Testis (tissue), 5 donors: ENCODE measurements at places on chromosomes 2 and 18. TPM values are rescaled to one million over a fixed set of nuclear protein-coding genes. Genes with fewer than 3 reads are reported as not detected.

Gene ACTG2
- 1.3 TPM for total RNA-seq

Gene NAT8
- not detected for total RNA-seq

DNA sequence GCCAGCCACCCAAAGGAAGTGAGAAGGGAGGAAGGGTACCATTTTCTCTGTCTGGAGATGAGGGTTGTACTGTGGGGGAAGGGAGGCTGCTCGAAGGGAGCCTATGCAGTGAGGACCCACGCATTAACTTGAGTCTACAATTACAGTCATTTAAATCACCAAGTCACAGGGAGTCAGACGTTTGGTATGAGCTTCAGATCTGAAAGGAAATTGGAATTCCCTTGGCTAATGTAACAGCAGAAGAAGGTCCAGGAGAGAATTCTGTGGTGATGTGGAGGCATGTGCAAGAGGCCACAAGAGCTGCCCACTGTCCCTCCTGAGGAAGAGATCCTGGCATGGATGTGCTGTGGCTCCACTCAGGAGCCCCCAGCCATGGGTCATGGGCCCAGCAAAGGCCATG, 22.5 kb downstream of the DAPL1 start:
- DNase-seq, result no peak

DNA sequence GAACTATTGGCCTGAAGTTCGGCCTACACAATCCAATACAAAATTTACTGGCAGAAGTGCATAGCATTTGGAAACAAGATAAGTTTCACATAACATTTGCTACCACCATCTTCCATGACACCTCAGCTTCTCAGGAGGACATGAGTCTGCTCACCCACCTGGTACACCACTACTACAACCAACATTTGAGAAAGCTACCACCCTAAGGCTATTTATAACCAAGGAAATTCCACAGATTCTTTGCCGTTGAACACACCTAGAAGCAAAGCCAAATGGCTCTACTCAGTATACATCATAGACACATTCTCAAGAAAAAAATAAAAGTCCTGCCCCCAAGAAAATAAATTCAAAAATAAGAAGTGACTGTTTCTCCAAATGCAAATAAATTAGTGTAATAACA, 145.3 kb downstream of the SPAG16 start:
- DNase-seq, result no peak

GRCh38 chr2:241399941-241400922, 44.1 kb downstream of the FARP2 start:
- DNase-seq, result no peak

GRCh38 chr18:27861539-27861938, 315.4 kb downstream of the CDH2 start:
- no peak for DNase-seq

DNA sequence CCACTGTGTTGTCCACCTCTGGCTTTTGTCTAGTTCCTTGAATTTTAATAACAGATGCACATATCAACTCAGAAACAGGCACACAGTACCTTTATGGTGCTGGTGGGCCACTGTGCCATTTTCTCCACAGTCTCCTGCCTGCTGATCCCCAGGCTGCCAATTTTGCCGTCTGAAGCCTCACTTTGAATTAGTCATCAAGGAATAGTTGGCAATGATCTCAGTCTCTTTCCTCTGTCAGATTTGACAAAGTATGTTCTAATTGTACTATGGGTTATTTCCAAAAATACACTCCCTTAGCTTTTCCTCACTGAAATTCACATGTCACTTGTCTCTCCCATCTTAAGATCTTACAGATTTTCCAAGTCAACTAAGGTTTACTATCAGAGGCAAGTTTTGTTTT, 140.7 kb downstream of the ZNF516 start:
- peak; percentile 16 for DNase-seq

GRCh38 chr2:188573453-188573852, 281.8 kb downstream of the GULP1 start:
- DNase-seq, result no peak

GRCh38 chr2:60365556-60365955, 187.9 kb downstream of the BCL11A start:
- DNase-seq, result no peak

GRCh38 chr2:208618220-208618619, 211.6 kb downstream of the PTH2R start:
- no peak for DNase-seq

GRCh38 chr2:43170405-43171105, 55.9 kb downstream of the ZFP36L2 start:
- no peak for DNase-seq

Gene RBM44
- 23.4 TPM for total RNA-seq

- no peak for DNase-seq
Observed at GRCh38 chr2:3513026-3513810, 6.1 kb downstream of the ADI1 start.

DNA sequence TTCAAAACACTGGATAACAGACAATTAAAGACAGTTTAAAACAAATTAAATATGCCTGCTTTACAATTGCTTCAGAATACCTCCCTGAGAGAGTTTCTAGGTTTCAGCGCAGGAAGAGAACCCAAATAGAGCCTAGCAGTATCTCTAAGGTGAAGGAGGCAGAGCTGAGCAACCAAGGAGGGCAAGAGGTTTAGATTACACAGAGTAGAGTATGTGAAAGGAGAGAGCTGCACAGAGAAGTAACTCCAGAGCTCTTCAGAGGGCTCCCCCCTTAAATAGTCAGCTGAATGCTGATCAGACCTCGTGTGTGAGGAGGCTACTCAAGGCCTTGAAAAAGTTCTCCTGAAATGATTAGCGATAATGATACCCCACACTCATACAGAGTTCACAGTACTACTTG, 386.5 kb upstream of the TCF4 start:
- no peak for DNase-seq

- no peak for DNase-seq
Observed at GRCh38 chr2:124689348-124689747, 664.3 kb downstream of the CNTNAP5 start.

GRCh38 chr2:179460181-179460929, 195.7 kb upstream of the SESTD1 start:
- DNase-seq, result no peak

- DNase-seq, result no peak
Observed at GRCh38 chr2:164896226-164896625, 54.6 kb upstream of the COBLL1 start.

Gene OTOS
- total RNA-seq, result 1.5 TPM

- DNase-seq, result no peak
Observed at GRCh38 chr2:162579986-162580385, 236.1 kb downstream of the GCA start.

Gene VWC2L
- 0.87 TPM for total RNA-seq

- no peak for DNase-seq
Observed at GRCh38 chr2:233988581-233988980, 61.9 kb upstream of the SPP2 start.

Gene CNGA3
- 0.63 TPM for total RNA-seq

GRCh38 chr2:117723483-117723882, 91.0 kb upstream of the DDX18 start:
- no peak for DNase-seq

Gene DNAJC5G
- total RNA-seq, result 57.9 TPM

- DNase-seq, result no peak
Observed at GRCh38 chr2:49286045-49286444, 131.7 kb upstream of the FSHR start.

Gene FHL2
- 154 TPM for total RNA-seq

DNA sequence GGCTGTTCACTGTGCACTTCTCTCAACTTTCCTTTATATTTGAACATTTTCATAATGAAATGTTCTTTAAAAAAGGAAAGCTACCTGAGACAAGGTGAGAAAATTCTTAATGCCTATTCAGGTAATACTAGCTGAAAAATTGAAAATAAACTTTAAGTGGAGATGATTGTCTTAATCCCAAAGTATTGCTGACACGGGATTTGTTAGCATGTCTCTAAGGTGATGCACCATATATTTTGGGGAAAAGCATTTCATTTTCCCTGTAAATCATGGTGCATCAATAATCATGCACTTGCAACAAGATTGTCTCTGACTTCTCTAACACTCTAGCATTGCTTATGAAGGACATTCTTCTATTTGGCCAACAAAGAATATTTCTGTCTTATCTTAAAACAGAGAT, 848.0 kb downstream of the DPP10 start:
- no peak for DNase-seq

- DNase-seq, result no peak
Observed at GRCh38 chr2:195579776-195580555, 77.1 kb upstream of the SLC39A10 start.

Gene PDE11A
- 3.3 TPM for total RNA-seq

Gene CNDP1
- 1.3 TPM for total RNA-seq
